ENCODE measurements at places on chromosomes 2 and 18.
A peak's percentile ranks its signal among the peaks of the same experiment; 100 is the strongest.

DNA sequence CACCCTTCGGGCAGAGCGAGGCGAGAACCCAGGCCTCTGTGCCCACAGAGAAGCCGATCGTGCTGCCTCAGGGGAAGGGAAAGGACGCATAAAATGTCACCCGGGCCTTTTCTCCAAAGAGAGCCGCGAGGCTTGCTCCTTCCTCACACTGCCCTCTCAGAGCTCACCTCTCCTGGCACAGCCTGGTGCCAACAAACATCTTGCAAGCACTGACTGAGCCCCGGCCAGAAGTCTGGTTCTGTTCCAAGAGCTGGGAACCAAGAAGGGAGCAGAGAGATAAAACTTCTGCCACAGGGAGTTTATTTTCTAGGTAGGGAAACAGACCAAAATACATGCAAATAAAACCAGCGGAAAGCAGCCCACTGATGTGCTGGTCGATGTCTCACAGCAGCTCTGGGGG is 13.6 kb upstream of the ADI1 start:
- no peak for DNase-seq

GRCh38 chr2:219266886-219267285 is 12.3 kb upstream of the DNAJB2 start:
- no peak for DNase-seq

- DNase-seq: no peak
Measured at GRCh38 chr2:32558492-32558891, 69.4 kb upstream of the TTC27 start.

DNA sequence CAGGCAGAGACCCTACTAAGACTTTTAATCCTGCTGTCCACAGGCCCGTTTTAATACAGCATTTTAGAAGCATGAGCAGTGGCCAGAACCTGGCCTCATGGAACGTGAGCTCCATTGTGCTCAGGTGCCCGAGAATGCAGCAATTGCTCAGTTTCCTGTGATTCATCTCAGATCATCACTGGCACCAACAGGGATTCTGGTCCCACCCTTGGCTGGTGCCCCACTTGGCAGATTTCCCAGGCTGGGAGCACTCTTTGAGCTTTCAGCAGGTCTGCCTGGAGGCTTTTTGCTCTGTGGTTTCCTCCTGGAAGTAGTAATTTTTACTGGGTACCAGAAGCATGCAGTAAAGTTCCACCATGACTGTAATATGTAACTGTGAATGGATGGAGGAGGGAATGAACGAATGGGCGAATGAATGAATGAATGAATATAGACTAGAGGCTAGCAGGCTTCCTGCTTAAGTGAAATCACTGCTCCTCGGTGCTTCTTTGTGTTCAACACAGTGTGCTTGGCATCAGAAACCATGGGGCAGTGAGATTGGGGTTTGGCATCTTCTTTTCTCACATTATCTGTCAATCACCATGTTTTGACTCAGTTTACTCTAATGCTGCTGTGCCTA is 312.9 kb downstream of the PRKCE start:
- no peak for DNase-seq

- DNase-seq: no peak
Measured at GRCh38 chr2:35410431-35411061, 945.0 kb upstream of the CRIM1 start.

- DNase-seq: no peak
Measured at GRCh38 chr2:43331422-43331821, 105.0 kb upstream of the ZFP36L2 start.

DNA sequence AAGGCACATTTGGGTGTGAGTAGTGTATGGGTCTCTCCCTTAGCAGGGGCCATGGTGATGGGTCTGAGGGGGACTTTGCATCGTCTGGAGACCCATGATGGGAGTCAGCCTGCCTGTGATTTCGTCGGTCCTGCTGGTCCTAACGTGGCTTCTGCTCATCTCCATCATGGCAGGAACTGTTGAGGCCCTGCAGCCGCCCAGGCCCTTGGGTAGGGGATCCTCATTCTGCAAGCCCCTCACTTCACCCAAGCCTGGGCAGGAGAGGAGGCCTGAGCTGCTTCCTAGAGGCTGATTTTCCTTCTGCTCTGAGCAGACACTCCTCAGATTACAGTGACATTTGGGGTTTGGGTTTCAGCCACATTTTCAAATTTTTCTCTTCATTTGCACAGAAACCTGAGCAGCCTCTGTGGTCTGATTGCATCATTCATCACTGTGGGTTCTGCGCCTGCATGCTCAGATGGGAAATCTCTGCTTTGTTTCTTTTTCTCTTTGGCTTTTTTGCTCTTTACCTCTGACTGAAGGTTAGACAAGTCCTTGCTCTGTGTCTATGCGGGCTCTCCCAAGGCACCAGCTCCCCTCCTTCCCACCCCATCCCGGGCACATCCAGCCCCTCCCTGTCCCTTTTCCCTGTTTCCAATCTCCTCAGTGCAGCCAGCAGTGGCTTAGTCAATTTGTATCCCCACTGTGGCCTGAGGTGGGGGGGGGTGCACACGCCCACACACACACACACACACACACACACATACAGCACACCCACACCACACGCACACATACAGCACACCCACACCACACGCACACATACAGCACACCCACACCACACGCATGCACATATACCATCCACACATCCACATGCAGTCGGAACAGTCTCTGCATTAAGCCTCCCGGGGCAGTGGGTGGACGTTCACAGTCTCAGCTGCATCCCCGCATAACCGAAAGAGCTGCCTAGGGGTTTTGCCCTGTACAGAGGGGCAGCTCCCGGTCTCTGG is 305.4 kb upstream of the HS6ST1 start:
- no peak for DNase-seq

- peak; percentile 16 for DNase-seq
Measured at GRCh38 chr2:118032169-118033013, 18.5 kb upstream of the CCDC93 start.

DNA sequence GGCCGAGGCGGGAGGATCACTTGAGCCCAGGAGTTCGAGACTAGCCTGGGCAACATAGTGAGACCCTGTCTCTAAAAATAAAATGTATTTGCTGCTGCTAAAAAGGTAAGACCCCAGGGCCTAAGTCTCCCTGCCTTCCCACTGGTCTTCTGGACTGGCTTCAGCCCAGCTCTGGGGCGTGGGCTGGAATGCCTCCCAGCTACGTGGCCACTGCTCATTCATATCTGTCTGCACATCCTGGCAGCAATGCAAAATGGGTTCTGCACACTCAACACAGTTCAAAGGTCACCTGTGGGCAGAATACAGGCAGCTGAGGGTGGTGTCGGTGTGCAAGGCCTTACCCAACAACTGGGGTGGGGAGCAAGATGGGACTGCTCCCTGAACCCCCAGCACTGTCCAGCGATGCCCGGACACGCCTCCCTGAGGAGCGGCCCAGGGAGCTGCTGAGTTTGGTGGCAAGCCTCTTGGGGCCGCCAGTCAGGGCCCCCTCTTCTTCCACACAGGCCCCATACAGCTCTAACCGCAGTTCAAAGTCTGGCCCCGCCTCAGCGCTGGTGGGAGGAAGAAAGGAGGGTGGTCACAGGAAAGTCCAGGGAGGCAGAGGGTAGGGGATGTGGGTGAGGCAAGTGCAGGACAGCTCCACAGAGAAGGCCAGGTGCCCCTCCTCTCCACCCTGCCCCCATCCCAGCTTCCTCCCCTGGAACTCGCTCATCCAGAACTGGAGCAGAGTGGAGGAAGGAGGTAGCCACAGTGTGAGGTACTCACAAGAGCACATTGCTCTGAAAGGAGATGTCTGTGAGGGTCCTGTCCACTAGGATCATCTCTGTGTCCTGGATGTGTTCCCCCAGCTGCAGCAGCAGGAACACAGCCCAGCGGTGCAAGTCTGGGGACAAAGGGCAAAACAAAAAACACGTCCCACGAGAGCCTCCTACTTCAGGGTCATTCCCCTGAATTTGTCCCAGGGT is 8.2 kb downstream of the WDR54 start:
- no peak for DNase-seq

- no peak for DNase-seq
Measured at GRCh38 chr2:214128040-214128439, 282.8 kb upstream of the VWC2L start.

GRCh38 chr2:205482399-205483081 is 199.8 kb upstream of the NRP2 start:
- no peak for DNase-seq

DNA sequence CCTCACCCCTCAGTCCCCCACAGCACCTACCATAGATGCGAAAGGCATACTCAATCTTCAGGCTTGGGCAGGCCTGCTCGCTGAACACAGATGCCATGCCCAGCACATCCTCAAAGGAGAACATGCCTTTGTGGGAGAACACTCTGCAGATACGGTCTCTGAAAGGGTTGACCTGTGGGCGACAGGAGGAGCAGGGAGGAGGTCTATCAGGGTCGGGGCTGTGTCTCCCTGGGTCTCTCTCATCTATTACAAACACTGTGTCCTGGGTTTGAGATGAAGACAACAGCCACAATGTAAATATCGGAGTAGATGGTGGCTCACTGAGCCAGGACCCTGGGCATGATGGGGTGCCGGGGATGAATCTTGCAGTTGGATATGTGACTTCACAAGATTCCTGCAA is 46.0 kb downstream of the CIB4 start:
- DNase-seq: no peak

DNA sequence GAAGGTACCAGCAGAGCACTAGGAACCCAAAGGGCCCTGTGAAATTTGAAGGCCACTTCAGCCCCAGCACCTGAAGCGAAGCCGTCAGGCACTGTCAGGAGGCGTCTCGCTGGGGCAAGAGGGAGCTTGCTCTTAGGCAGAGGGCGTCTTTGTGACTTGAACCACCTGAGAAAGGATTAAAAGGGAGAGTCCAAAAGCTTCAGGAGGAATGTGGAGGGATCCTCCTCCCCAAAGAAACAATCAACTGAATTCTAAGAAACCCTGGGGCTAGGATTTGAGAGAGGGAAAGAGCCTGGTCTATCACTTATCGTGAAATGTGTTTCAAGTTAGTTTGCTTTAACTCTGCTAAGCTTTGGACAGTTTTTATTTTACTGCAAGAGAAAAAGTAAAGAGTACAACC is 324.9 kb upstream of the SOX11 start:
- DNase-seq: no peak

DNA sequence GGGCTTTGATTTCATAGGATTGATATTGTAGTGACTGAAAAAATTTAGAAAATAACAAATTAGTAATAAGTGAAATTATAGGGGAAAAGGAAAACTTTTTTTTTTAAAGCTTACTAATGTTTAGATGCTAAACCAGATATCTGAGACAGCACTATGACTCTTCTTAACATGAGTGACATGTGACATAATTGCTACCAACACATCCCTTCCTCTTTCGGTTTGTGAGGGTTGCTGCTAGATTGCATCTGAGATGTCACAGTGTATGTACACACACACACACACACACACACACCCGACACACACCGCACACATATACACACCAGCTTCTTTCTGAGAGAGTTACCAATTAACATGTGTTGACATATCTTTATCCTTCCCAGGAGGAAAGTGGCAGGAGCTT is 18.0 kb downstream of the RAPGEF4 start:
- DNase-seq: no peak

DNA sequence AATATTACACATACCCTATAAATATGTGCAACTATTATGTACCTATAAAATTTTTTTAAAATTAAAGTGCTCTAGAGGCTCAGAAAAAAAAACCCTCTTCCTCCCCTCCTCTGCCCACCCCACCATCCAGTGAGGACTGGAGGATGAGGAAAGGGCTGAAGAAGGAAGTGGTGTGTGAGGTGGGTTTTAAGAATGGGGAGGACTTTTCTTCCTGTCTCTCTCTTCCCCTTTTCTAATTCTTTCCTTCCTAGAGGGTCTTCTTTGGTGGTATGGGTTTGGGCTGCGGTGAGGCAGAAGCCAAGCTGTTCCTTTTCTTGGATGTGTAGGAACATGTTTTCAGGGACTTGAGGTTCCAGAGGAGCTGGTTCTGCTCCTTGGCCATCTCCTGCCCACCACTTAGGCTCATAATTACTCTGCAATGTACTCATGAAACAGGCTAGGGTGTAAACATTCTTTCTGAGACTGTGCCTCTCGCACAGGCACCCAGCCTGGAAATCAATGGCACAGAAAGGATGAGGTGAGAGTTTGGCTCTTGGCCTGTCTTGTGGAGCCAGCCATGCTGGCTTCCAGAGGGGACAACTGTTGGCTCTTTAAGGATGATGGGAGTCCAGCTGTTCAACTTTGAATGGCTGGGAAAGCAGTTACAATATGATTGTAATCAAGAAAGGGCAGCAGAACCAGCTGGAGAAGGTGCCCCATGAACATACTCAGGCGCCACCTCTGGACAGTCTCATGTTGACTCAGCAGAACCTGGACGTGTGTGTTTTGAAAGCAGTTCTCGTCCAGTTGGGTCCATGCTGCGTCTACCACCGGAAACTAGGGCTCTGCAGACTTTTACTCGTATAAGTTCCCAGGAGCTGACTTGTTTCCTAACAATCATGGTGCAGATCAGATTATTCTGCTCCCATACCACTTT is 38.3 kb downstream of the IL1RL2 start:
- no peak for DNase-seq

- no peak for DNase-seq
Measured at GRCh38 chr2:129711816-129712675, 267.4 kb upstream of the RAB6C start.

DNA sequence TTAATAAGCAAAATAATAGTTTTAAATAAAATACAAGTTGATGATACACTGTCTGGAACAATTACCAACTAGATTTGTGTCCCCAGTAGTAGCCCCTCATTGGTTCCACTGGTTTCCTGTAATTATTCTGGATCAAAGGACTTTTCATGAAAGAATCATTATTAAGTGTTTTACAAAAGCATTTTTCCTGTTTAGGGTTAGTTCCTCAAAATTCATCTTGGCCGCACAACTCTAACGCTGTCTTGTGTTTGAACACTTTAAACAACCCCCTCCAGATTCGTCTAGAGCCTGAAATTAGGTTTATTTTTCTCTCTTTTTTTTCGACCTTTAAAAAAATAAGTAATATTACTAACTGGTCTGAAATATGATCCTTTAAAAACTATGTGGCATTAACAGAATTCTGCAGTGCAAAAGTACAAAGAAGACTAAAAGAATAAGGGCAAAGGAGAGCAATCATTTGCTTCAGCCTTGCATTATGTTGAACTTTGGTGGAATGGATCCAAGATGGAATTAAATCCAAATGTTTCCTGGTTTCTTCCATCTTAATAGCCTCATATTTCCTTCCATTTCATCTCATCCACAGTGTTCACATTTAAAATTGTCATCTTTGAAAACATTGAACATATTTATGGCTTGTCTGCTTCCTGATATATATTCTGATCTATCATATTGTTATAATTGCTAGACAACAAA is 678.4 kb downstream of the IRS1 start:
- no peak for DNase-seq

DNA sequence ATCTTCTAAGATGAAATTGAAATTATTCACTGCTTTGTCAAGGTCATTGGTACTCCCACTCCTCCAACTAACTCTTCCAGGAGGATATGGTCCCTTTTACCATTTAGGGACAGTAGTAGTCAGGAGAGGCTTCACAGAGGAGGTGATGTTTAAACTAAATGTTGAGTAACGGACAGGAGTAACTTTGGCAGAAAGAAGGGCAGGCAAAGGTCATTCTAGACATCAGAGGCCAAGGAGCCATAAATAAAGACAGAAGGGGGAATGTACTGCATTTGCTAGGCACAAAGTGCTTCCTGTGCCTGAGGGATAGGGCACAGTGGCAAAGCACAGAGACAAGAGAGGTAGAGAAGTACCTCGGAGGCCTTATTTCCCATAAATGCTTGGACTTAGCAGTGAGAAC is 14.6 kb upstream of the ACMSD start:
- no peak for DNase-seq

- DNase-seq: no peak
Measured at GRCh38 chr2:23588508-23589201, 203.7 kb downstream of the KLHL29 start.

GRCh38 chr2:241950413-241951315 is 81.1 kb downstream of the RTP5 start:
- peak; percentile 37 for DNase-seq

All from CD8-positive, alpha-beta memory T cell (primary cell).